ENCODE measurements at places on chromosomes 3 and 15. TPM values are rescaled to one million over a fixed set of nuclear protein-coding genes. Genes with fewer than 3 reads are reported as not detected.

- no peak overlapping the region for H3K4me3 ChIP-seq
- no peaks in the 10 kb centered on the region for H3K36me3 ChIP-seq
- H3K27ac ChIP-seq, result peak overlapping the region; percentile 70
- peak; percentile 57 for DNase-seq
- peaks cover 15% of the 10 kb centered on the region for H3K4me1 ChIP-seq
Measured at GRCh38 chr15:47415539-47415971, 301.8 kb upstream of the SEMA6D start.

Gene NGRN
- total RNA-seq, result 44.2 TPM

GRCh38 chr3:48561045-48561736 is 2.4 kb downstream of the UCN2 start:
- H3K36me3 ChIP-seq, result peaks cover 20% of the 10 kb centered on the region
- DNase-seq, result peak; percentile 64
- no peaks in the 10 kb centered on the region for H3K27me3 ChIP-seq

DNA sequence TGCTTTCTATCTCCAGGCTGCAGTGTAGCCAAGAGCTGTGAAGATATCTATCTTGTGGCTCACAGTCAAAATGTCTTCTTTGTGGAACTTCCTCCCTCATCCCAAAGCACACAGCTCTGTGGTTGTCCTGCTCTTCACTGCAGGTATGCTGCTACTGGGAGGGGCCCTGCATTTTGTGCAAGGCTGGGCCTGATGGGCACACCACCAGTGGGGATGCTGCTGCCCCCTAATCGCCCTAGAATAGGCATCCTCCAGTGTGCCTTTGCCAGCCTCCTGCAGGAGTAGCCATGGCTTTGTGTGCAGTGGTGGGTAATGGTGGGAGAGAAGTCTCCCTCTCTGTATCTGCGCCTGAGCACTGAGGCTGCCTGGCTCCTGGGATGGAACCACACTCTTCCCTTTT is 297.3 kb downstream of the DOCK3 start:
- no peak overlapping the region for H3K4me3 ChIP-seq
- no peaks in the 10 kb centered on the region for H3K27me3 ChIP-seq
- no peaks in the 10 kb centered on the region for H3K4me1 ChIP-seq

GRCh38 chr15:65374821-65375401 is 2.9 kb downstream of the IGDCC3 start:
- H3K4me1 ChIP-seq, result peaks cover 2% of the 10 kb centered on the region
- no peak overlapping the region for H3K4me3 ChIP-seq
- DNase-seq, result peak; percentile 31
- peaks cover 66% of the 10 kb centered on the region for H3K27me3 ChIP-seq
- H3K36me3 ChIP-seq, result no peaks in the 10 kb centered on the region
- H3K27ac ChIP-seq, result no peak overlapping the region

GRCh38 chr3:159764490-159765029 is 224.1 kb upstream of the IL12A start:
- H3K27me3 ChIP-seq, result no peaks in the 10 kb centered on the region
- no peak for DNase-seq
- H3K36me3 ChIP-seq, result no peaks in the 10 kb centered on the region
- H3K4me1 ChIP-seq, result peaks cover 14% of the 10 kb centered on the region
- H3K4me3 ChIP-seq, result peak overlapping the region; percentile 60

Gene GPR171
- not detected for total RNA-seq

GRCh38 chr3:156843071-156843808 is 17.1 kb downstream of the LEKR1 start:
- H3K4me3 ChIP-seq, result no peak overlapping the region
- H3K36me3 ChIP-seq, result no peaks in the 10 kb centered on the region
- 0 out of 2 replicates have a peak, but pooled peaks cover 1% of the 10 kb centered on the region for H3K4me1 ChIP-seq
- no peaks in the 10 kb centered on the region for H3K27me3 ChIP-seq

DNA sequence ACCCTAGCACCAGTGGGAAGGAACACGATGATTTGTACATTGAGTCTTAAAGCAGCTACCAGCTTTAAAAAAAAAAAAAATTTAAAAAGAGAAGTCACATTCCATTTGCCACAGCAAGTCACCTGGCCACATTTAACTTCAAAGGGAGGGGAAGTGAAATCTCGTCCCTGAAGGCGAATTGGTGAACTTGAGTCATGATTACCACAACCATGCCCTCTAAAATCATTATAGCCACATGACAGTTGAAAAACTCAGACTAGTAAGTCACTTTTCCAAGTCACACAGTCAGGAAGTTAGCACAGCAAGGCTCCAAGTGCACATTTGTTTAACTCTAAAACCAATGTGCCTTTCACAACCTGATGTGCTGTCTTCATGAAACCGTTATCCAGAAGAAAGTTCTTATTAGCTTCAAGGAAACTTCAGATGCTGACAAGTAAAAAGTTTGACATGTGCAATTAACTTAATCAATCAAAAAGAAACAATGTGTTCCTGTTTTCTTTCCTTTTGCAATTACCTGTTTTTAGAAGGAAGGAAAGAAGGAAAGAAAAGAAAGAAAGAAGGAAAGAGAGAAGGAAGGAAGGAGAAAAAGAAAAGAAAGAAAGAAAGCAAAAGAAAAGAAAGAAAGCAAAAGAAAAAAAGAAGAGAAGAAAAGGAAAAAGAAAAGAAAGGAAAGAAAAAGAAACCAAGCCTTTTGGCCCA is 8.3 kb upstream of the THSD4 start:
- H3K4me3 ChIP-seq, result no peak overlapping the region
- H3K27me3 ChIP-seq, result no peaks in the 10 kb centered on the region
- H3K4me1 ChIP-seq, result peaks cover 12% of the 10 kb centered on the region
- H3K27ac ChIP-seq, result no peak overlapping the region
- no peak for DNase-seq

Gene GATM
- 0.28 TPM for total RNA-seq

Gene CLDN11
- 245 TPM for total RNA-seq

- H3K36me3 ChIP-seq, result no peaks in the 10 kb centered on the region
- H3K4me3 ChIP-seq, result no peak overlapping the region
- H3K27me3 ChIP-seq, result no peaks in the 10 kb centered on the region
- H3K4me1 ChIP-seq, result no peaks in the 10 kb centered on the region
- no peak for DNase-seq
- no peak overlapping the region for H3K27ac ChIP-seq
Measured at GRCh38 chr3:193214445-193214844, 26.6 kb upstream of the PLAAT1 start.

GRCh38 chr3:152817400-152817799 is 17.5 kb upstream of the P2RY1 start:
- H3K27me3 ChIP-seq, result no peaks in the 10 kb centered on the region
- H3K4me1 ChIP-seq, result no peaks in the 10 kb centered on the region
- no peaks in the 10 kb centered on the region for H3K36me3 ChIP-seq
- no peak overlapping the region for H3K27ac ChIP-seq

- no peak overlapping the region for H3K27ac ChIP-seq
- DNase-seq, result no peak
Measured at GRCh38 chr3:13213911-13214846, 140.9 kb upstream of the IQSEC1 start.

GRCh38 chr15:55658886-55659285 is 70.7 kb upstream of the PYGO1 start:
- no peaks in the 10 kb centered on the region for H3K27me3 ChIP-seq
- no peak overlapping the region for H3K27ac ChIP-seq
- H3K4me3 ChIP-seq, result no peak overlapping the region
- H3K36me3 ChIP-seq, result no peaks in the 10 kb centered on the region
